Glutamatergic neuron (in vitro differentiated cells): ENCODE measurements at places on chromosomes 5 and 9. TPM values are rescaled to one million over a fixed set of nuclear protein-coding genes. Genes with fewer than 3 reads are reported as not detected.

CD72 gene
- 4.9 TPM for total RNA-seq

EQTN gene
- total RNA-seq = not detected

GLRA1 gene
- 0.22 TPM for total RNA-seq

CKMT2 gene
- 0.81 TPM for total RNA-seq

CREB3 gene
- total RNA-seq = 32.0 TPM

CFAP77 gene
- total RNA-seq = not detected

- DNase-seq = no peak
These were observed 72.7 kb upstream of the NFIL3 start for GRCh38 chr9:91496351-91496750.

GRCh38 chr5:462051-462481 lies 19.1 kb downstream of the EXOC3 start:
- peak; percentile 3 for DNase-seq

DNA sequence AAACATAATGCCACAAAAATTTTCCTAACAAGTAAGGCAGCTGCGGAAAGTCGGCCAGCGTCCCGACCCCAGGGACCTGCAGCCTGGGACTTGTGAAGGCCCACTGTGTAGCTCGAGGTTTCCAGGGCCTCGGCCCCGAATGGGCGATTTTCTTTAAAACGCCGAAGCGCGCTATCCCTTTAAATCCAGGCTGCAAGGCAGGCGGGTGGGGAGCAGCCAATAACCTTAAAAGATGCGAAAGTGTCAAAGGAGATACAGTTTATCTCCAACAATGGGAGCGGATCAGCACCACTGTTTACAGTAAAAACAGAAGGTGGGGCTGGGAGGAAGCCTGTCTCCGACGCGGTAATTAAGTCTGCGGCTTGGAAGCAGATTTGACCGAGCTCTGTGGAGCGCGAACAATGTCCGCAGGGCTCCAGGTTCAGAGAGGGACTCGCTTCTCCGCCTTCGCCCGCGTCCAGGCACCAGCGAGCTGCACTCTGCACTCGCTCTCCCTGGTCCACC lies 1.7 kb upstream of the ZSWIM6 start:
- DNase-seq = peak; percentile 49

- no peak for DNase-seq
These were observed 168.2 kb downstream of the CD180 start for GRCh38 chr5:67028371-67028770.

- no peak for DNase-seq
These were observed 51.4 kb upstream of the RARS1 start for GRCh38 chr5:168434746-168435321.

DNA sequence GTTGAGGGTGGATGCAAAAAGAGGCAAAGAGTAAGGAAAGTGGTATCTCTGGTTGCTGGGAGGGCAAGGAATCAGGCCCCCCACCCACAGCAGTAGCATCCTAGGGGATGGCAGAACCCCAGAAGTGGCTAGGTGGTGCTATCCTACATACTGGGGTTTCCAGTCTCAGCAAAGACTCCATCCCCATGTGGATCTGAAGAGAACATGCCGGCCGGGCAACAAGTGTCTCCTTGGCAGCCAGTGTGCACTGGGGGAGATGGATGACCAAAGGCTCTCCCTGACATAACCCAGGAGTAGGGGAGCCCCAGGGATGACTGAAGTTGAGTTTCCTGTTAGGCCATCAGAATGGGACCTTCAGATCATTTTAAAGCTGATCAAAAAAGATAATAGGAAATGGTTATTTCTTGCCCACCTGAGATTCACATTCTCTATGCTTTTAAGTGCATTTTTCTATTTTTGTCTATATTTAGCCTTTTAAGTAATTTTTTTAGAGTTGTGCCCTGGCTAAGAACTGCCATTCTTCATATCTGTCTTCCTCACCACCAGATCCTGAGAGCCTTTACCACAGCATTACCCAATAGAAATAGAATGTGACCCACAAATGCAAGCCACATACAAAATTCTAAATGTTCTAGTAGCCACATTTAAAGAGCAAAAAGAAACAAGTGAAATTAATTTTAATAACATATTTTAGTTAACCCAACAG lies 78.7 kb upstream of the SMIM23 start:
- DNase-seq = no peak

DNA sequence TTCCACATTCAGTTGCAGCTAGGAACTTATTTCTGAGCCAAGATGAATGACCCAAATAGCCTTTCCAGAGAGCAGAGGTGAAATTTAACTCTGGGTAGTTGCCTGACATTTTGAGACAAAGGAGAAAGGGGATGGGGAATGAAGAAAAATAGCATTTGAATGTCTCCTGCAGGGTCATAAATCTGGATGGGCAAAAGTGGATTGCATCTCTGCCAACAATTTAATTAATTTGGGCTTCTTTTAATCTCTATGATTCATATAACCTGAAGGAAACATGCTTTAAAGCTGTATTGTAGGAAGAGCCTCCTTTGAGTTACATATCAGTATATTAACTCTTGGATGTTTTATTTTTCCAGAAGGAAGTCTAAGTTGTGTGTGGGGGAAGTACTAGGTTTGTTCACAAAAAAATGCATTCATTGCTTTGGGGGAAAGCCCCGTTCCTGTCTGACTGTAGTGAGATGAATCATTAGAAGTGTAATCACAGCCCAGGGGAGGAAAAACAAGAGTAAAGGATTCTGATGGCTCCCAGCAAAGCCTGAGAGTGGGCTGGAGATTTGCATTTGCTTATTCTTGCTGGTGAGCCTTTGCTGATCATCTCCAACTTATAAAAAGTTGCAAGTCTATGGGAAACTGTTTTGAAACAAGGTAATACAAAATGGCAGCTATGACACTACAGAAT lies 133.0 kb upstream of the IQGAP2 start:
- no peak for DNase-seq

DNA sequence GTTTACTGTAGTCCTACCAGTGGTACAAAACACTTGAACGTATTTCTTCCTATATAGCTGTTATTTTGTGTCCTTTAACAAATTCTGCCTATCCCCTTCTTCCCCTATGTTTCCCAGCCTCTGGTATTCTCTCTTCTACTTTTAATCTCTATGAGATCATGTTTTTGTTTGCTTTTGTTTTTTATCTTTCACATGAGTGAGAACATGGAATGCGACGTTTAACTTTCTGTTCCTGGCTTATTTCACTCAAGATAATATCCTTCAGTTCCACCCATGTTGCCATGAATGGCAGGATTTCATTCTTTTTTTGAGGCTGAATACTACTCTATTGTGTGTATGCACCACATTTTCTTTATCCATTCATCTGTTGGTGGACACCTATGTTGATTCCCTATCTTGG lies 634.4 kb upstream of the WWC1 start:
- DNase-seq = no peak

GRCh38 chr5:9573796-9574195 lies 27.9 kb upstream of the SEMA5A start:
- no peak for DNase-seq

DNA sequence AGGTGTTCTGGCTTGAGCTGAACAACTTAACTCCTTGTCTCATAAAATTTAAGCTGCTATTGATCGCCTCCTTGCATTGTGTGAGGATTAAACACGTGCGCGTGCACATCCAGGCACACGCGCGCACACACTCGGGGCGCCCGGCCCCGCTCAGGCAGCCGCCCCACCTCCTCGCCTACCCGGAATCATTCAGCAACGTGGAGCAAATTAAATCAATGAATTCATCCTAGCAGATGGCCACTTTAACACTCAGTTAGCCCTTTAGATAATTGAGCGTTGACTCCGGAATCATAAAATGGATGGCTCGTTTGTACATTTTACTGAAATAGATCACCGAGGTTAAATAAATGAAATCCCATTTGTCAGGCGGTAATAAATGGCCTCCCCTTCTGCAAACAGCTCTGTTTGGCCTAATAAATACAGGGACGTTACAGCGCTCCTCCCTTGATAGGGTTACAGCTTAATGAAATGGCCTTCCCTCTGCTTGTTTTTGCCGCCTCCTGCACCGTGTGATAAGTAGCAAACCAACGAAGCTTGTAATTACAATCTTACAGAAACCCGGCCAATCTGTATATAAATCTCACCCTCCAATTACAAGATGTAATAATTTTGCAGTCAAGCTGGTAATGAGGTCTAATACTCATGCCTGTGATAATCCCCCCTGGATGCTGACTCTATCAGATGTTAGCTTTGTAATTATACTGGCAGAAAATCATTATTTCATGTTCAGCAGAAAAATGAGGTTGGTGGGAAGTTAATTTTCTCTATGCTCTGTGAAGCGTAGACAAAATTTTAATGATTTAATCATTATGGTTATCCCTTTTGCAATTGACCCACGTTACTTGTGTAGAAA lies 229.7 kb upstream of the IRX4 start:
- DNase-seq = no peak

- no peak for DNase-seq
These were observed 103.2 kb downstream of the GPBP1 start for GRCh38 chr5:57277085-57277484.

DNA sequence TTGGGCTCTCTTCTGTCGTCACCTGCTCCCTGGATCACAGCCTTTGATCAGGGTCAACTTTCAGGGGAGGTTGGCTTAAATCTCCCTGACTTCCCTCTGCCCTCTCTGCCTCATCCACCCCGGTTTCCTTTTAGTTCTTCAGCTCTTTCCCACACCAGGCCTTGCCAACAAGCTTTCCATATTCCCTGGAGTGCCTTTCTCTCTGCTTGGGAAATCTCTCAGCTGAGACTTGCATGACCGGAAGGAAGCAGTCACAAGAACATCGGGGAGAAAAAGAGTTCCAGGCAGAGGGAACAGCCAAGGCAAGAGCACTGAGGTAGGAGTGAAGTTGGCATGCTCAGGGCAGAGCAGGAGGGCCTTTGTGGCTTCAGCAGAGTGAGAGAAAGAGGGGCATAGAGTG lies 88.4 kb upstream of the HSPA9 start:
- DNase-seq = no peak

DNA sequence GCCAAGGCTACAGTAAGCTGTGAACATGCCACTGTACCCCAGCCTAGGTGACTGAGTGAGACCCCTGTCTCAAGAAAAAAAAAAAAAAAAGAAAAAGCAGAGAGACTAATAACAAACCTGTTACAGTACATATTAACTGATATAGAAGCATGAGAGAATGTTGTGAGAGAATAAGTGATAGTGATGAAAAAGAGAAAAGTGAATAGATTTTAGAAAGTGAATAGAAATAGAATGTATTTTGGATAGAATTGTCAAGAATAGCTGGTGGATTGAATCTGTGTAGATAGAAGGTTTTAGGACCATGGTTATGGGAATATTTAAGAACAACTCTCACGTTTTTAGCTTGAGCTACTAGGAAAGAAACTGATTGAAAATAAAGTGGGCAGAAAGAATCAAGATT lies 135.8 kb downstream of the WDR70 start:
- no peak for DNase-seq

GRCh38 chr9:71058660-71059059 lies 62.8 kb downstream of the TRPM3 start:
- DNase-seq = no peak

GRCh38 chr9:91416096-91416712 lies 7.4 kb downstream of the NFIL3 start:
- peak; percentile 42 for DNase-seq
